CD4-positive, CD25-positive, alpha-beta regulatory T cell (primary cell): ENCODE measurements at places on chromosomes 16 and 17. TPM values are rescaled to one million over a fixed set of nuclear protein-coding genes. Genes with fewer than 3 reads are reported as not detected.

- H3K4me1 ChIP-seq: no peaks in the 10 kb centered on the region
- no peaks in the 10 kb centered on the region for H3K27me3 ChIP-seq
- no peaks in the 10 kb centered on the region for H3K36me3 ChIP-seq
- no peak for DNase-seq
Observed at GRCh38 chr16:82848013-82848412, 221.2 kb downstream of the CDH13 start.

DNA sequence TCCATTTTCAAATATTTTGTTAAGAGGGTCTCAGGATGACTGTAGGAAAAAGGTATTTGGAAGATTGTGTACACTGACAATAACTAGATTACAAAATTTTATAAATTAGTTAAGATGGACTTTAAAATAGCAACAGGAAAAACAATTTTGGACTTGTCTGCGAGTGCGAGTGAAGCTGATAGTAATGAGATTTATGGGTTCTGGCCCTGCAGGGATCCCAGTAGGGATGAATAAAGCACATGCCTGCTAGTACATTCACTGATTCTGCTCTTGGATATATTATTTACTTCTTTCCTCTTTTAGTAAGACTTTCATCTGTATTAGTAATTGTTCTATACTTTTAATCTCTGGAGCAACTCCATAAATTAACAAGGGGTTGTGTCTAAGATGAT lies 28.2 kb downstream of the PRKCA start:
- H3K27ac ChIP-seq: peak overlapping the region; percentile 73
- H3K36me3 ChIP-seq: no peaks in the 10 kb centered on the region
- no peaks in the 10 kb centered on the region for H3K27me3 ChIP-seq
- no peak for DNase-seq
- H3K4me1 ChIP-seq: peaks cover 41% of the 10 kb centered on the region

GRCh38 chr17:4903051-4903818 lies at the start of gene CHRNE:
Gene CHRNE, minus strand, starts transcription at chr17:4903098. Its CDS starts 35 bp downstream, at chr17:4903063.
- H3K27ac ChIP-seq: no peak within 1 kb of the TSS
- peak; percentile 73 for DNase-seq
- peaks cover 44% of the 10 kb centered on the region for H3K4me1 ChIP-seq
- H3K36me3 ChIP-seq: no peaks in the 10 kb centered on the region
- no peaks in the 10 kb centered on the region for H3K27me3 ChIP-seq
- H3K4me3 ChIP-seq: peak within 1 kb of the TSS; percentile 53

- no peaks in the 10 kb centered on the region for H3K4me1 ChIP-seq
- H3K4me3 ChIP-seq: no peak overlapping the region
- no peaks in the 10 kb centered on the region for H3K36me3 ChIP-seq
- no peak for DNase-seq
- H3K27me3 ChIP-seq: no peaks in the 10 kb centered on the region
Observed at GRCh38 chr16:9061358-9061813, 30.1 kb upstream of the HAPSTR1 start.

GRCh38 chr16:85557971-85558657 lies 55.0 kb upstream of the GSE1 start:
- peak overlapping the region; percentile 80 for H3K27ac ChIP-seq
- H3K36me3 ChIP-seq: no peaks in the 10 kb centered on the region
- H3K4me1 ChIP-seq: peaks cover 42% of the 10 kb centered on the region
- no peak for DNase-seq
- no peaks in the 10 kb centered on the region for H3K27me3 ChIP-seq
- H3K4me3 ChIP-seq: peak overlapping the region; percentile 37

DNA sequence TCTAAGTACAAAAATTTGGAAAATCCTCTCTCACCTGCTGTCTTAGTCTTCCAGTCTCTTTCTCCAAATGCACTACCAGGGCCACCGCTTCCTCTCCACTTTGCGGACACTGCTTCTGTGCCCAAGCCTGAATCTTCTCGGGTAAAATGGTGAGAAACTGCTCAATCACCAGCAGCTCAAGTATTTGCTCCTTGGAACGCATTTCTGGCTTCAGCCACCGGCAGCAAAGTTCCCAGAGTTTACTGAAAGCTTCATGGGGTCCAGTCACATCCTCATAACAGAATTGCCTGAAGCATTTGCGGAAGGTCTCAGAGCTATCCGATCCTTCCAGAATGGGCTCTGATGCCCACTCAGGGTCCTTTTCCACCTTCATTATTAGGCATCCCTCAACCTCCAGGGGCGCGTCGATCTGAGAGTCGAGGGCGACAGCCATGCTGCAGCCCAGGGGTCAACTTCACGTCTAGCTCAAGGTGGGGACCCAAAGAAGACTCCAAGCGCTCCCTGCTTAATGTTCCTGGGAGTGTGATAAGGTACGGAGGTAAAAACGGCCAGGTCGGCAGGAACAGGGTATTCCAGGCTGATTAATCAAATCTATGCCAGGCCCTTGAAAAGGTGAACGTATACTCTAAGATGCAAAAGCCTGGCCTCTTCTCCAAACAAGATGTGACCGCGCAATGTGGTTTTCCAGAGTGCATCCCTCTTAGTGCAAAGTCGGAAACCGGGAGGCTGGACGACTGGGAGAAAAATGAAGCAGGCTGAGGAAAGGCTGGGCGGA lies 763 bp downstream of the ZKSCAN2 start:
- H3K27ac ChIP-seq: peak overlapping the region; percentile 91
- no peak for DNase-seq
- peaks cover 35% of the 10 kb centered on the region for H3K4me1 ChIP-seq
- peaks cover 5% of the 10 kb centered on the region for H3K36me3 ChIP-seq

RHBDL1 gene
- polyA plus RNA-seq: 1.5 TPM

KRT20 gene
- polyA plus RNA-seq: not detected

DNA sequence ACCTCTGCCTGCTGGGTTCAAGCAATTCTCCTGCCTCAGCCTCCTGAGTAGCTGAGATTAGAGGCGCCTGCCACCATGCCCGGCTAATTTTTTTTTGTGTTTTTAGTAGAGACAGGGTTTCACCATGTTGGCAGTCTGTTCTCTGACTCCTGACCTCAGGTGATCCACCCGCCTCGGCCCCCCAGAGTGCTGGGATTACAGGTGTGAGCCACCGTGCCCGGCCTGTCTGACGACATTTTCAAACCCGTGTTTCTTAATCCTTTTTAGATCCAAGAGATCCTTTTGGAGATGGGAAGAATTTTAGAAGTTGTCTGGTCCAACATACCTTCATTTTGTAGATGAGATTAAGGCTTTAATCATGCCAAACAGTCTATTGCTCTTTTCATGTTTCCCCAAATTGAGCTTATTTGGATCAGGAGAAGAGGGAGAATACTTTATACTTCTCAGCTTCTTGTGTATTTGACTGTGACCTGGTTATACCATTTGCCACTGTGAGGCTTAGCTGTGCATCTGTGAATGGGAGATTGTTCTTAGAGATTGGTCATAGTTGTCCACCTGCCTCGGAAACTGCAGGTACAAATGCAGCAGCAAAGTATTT lies 25.8 kb downstream of the USP10 start:
- H3K4me3 ChIP-seq: no peak overlapping the region
- no peak for DNase-seq
- H3K27me3 ChIP-seq: no peaks in the 10 kb centered on the region
- no peaks in the 10 kb centered on the region for H3K36me3 ChIP-seq
- peaks cover 35% of the 10 kb centered on the region for H3K4me1 ChIP-seq

GRCh38 chr16:84585467-84585866 lies 32.4 kb downstream of the COTL1 start:
- DNase-seq: no peak
- no peaks in the 10 kb centered on the region for H3K4me1 ChIP-seq

DNA sequence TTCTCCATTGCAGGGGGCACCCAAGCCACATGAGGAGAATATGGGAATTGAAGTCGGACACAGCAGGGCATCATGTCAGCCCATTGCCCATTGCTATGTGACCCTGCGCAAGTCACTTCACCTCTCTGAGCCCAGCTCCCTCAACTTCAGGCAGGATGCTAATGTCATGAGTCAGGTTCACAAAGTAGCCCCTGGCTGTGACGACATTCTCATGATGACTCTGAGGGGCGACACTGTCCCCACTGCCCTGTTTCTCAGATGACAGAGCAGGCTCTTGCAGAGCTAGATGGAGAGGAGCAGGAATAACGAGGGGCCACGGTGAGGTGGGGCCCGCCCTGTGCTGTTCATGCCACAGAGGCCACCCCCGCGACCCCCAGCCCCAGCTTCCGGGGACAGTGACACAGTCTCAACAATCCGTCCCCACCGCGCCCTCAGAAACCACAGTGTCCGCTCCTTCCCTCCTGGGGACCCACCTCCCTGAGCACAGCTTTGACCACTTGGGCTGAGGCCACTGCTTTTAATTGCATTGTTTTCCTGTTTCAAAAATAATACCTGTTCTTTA lies 13.2 kb upstream of the ZNF469 start:
- DNase-seq: no peak
- no peaks in the 10 kb centered on the region for H3K27me3 ChIP-seq
- H3K4me1 ChIP-seq: no peaks in the 10 kb centered on the region
- no peak overlapping the region for H3K4me3 ChIP-seq

- no peaks in the 10 kb centered on the region for H3K36me3 ChIP-seq
- H3K27me3 ChIP-seq: no peaks in the 10 kb centered on the region
- H3K27ac ChIP-seq: no peak overlapping the region
- DNase-seq: no peak
- no peak overlapping the region for H3K4me3 ChIP-seq
Observed at GRCh38 chr17:68196394-68197090, 51.3 kb upstream of the AMZ2 start.

- peaks cover 7% of the 10 kb centered on the region for H3K4me1 ChIP-seq
- no peaks in the 10 kb centered on the region for H3K27me3 ChIP-seq
- no peak overlapping the region for H3K4me3 ChIP-seq
- no peak for DNase-seq
Observed at GRCh38 chr16:12749076-12749475, 54.6 kb downstream of the CPPED1 start.

ARHGAP44 gene
- polyA plus RNA-seq: not detected

AATK gene
- polyA plus RNA-seq: not detected

DNA sequence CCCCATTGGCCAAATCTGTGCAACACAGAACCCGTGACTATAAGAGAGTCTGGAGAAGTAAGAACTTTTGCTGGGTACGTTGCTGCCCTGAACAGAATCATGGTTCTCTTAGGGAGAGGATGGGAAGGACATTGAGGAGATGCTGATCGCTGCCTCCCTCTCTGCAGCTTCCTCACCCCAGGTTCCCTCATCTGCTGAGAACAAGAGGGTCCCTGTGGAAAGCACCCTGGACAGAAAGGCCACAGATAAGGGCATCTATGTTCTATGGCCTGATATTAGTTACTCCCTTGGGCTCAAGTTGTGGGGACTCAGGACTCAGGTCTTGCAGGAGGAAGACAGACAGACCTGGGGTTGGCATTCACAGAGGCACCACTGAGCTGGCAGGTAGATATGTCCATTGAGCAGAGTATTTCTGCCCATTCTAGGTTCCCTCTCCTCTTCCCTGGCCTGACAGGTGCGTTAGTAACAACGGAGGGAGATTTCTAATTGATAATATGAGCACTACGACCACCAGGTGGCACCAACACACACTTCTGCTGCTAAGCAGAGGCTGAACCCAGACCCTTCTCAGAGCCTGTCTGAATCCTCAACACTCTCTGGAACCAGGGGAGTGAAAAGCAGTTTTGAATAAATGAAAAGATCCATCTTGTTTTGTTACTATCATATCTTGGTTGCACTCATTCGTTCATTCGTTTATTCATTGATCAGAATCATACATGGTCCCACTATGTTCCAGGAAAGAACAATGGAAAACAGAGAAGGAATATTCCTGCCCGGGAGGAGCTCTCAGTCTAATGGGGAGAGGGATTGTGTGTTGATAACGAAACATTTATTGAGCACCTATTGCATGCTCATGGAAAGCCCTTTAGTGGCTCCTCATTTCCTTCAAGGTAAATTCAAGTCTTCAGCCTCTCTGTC lies 56.4 kb downstream of the SLC6A2 start:
- no peak overlapping the region for H3K27ac ChIP-seq
- H3K4me1 ChIP-seq: no peaks in the 10 kb centered on the region
- H3K36me3 ChIP-seq: no peaks in the 10 kb centered on the region
- no peak overlapping the region for H3K4me3 ChIP-seq
- no peaks in the 10 kb centered on the region for H3K27me3 ChIP-seq

GLG1 gene
- polyA plus RNA-seq: 156 TPM

DNA sequence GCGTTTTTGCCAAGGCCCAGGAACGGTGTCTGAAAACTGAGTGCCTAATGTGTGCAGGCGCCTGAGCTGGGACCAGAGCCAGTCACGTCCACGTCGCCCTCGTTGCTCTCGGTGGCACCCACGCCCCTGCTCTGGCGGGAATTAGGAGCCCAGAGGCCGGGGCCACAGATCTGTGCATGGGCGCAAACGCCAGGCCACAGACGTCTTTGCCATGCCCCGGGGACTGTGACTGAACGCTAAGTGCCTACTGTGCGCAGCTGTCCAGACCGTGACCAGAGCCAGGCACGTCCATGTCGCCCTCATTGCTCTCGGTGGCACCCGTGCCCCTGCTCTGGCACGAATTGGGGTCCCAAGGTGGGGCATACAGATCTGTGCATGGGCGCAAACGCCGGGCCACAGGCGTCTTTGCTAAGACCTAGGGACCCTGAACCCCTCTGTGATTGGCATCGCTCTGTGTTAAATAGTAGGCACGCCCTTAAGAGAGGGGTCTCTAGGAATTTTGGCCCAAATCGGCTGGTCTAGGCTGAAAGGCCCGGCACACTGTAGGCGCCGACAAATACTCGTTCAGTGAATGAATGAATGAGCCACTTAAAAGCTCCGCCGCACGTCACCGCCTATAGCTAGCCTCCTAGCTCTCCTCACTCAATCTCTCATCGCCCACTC lies 827 bp upstream of the UBALD1 start:
- peaks cover 53% of the 10 kb centered on the region for H3K4me1 ChIP-seq
- peak overlapping the region; percentile 96 for H3K27ac ChIP-seq
- H3K4me3 ChIP-seq: no peak overlapping the region
- H3K27me3 ChIP-seq: no peaks in the 10 kb centered on the region
- DNase-seq: no peak

GRCh38 chr16:58443783-58444182 lies 51.5 kb downstream of the GINS3 start:
- H3K27ac ChIP-seq: no peak overlapping the region
- no peak for DNase-seq

TBX2 gene
- not detected for polyA plus RNA-seq

SOST gene
- not detected for polyA plus RNA-seq

CHD9NB gene
- not detected for polyA plus RNA-seq

GNG13 gene
- not detected for polyA plus RNA-seq

DNA sequence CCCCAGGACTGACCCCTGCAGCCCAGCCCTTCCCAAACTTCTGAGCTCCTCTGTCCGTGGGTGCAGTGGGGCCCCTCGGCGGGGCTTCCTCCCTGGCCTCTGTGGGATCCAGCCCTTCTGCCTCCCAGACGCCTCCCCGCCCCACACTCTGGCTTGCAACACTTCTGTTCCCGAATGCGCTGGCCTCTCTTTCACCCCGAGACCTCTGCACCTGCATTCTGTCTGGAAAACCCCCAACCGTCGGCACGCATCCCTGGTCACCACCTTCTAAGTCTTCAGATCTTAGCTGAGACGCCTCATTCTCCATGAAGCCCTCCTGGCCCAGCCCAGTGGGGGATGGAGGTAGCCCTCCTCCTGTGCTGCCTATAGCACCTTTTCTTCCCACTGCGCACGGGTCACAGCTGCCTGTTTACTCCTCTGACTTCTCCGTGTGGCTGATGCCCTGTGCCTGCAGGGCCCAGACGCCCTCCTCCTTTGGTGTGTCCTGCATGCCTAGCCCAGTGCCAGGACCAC lies 26.4 kb downstream of the TMEM235 start:
- H3K27me3 ChIP-seq: no peaks in the 10 kb centered on the region
- peak; percentile 26 for DNase-seq
- H3K27ac ChIP-seq: peak overlapping the region; percentile 72
- peaks cover 69% of the 10 kb centered on the region for H3K4me1 ChIP-seq

FBXL16 gene
- polyA plus RNA-seq: 8.5 TPM

- H3K27me3 ChIP-seq: no peaks in the 10 kb centered on the region
- H3K4me1 ChIP-seq: no peaks in the 10 kb centered on the region
- no peak overlapping the region for H3K27ac ChIP-seq
- H3K4me3 ChIP-seq: no peak overlapping the region
- H3K36me3 ChIP-seq: no peaks in the 10 kb centered on the region
Observed at GRCh38 chr16:13426269-13426668, 493.7 kb upstream of the ERCC4 start.
